ENCODE measurements at places on chromosomes 12 and 14. TPM values are rescaled to one million over a fixed set of nuclear protein-coding genes. Genes with fewer than 3 reads are reported as not detected.

RARG gene
- 17.5 TPM for total RNA-seq

MAP1LC3B2 gene
- total RNA-seq = 0.71 TPM

SERPINA5 gene
- total RNA-seq = 0.18 TPM

PIANP gene
- total RNA-seq = 0.49 TPM

POTEM gene
- total RNA-seq = not detected

NDUFB1 gene
- 277 TPM for total RNA-seq

TCHP gene
- total RNA-seq = 9.9 TPM

CLEC14A gene
- total RNA-seq = 21.3 TPM

TGM1 gene
- total RNA-seq = 0.71 TPM

AHSA1 gene
- 95.0 TPM for total RNA-seq

BDKRB2 gene
- 3.5 TPM for total RNA-seq

FAM186B gene
- 0.18 TPM for total RNA-seq

NELL2 gene
- total RNA-seq = 1.5 TPM

MTERF2 gene
- 25.2 TPM for total RNA-seq

TMEM52B gene
- not detected for total RNA-seq

MAP3K9 gene
- total RNA-seq = 0.13 TPM

HELB gene
- 2.8 TPM for total RNA-seq

PDZRN4 gene
- 4.6 TPM for total RNA-seq

B3GNT4 gene
- 0.04 TPM for total RNA-seq

FGD6 gene
- 7.6 TPM for total RNA-seq

ASPG gene
- total RNA-seq = 0.71 TPM

ATN1 gene
- total RNA-seq = 11.1 TPM

C12orf54 gene
- total RNA-seq = 0.31 TPM

Measured in muscle of leg (tissue), 16 donors.